SJCRH30 (cell line): ENCODE measurements at places on chromosomes 5 and 9.

DNA sequence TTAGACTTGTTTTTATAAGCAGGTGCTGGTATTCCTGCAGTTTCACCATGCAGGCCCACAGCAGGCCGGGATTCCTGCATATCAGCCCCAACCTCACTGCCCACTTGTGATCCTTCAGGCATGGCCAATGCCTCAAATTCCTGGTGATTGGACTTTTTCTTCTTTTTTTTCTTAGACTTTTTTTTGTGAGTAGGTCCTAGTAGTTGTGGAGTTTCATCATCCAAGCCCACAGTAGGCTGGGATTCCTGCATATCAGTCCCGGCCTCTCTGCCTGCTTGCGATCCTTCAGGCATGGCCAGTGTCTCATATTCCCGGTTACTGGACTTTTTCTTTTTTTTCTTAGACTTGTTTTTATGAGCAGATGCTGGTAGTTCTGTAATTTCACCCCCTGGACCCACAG is 4.8 kb downstream of the TTF1 start:
- no peak for DNase-seq

GRCh38 chr5:88060194-88060593 is 208.5 kb downstream of the TMEM161B start:
- no peak for DNase-seq

GRCh38 chr5:173028811-173029327 is 27.3 kb upstream of the CREBRF start:
- DNase-seq: no peak

DNA sequence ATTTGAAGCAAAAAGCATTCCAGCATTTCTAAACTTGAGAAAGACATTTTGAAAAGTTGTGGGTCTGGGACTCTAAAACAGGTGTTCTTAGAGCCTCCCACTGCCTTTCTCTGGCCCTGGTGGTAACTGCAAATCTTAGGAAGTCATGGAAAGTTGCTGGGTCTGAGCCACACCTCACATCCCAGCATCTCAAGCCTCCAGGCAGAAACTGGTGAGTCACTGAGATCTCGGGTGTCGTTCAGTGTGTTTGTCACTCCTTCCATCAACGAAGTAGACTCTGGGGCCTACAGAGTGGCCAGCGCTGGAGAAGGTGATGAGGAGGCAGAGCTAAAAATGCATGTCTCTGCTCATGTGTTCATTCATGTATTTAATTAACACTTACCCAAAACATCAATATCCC is 59.6 kb upstream of the C5orf58 start:
- no peak for DNase-seq

- DNase-seq: no peak
These were observed 4.3 kb downstream of the CACFD1 start for GRCh38 chr9:133463864-133464615.

- no peak for DNase-seq
These were observed 24.2 kb downstream of the LRRTM2 start for GRCh38 chr5:138850865-138851435.

GRCh38 chr9:15482146-15482545 is 28.6 kb downstream of the PSIP1 start:
- peak; percentile 30 for DNase-seq

GRCh38 chr5:108797396-108797795 is 49.7 kb downstream of the FER start:
- no peak for DNase-seq

DNA sequence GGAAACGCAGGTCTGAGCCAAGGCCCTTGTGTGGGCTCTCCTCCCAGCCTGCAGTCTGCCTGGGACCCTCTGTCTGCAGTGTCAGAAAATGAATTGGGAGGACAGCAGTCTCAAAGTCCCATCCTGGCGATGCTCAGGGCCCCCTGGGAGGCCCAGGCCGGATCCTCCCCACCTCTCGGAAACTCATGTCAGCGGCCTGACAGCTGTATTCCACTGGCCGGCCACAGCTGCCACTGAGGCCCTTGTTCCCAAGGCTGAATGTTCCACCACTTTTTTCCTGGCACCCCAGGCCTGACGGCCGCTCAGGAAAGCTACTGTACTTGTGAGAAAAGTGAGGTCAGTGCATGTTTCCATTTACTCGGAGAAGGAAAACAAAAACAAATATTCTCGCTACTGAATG is 180.0 kb downstream of the FGF18 start:
- DNase-seq: peak; percentile 60

GRCh38 chr5:147961208-147961749 is 54.9 kb upstream of the C5orf46 start:
- DNase-seq: no peak

- DNase-seq: no peak
These were observed 251.7 kb downstream of the PAPPA start for GRCh38 chr9:116405321-116405720.

GRCh38 chr5:158785397-158785796 is 314.3 kb downstream of the EBF1 start:
- DNase-seq: no peak

DNA sequence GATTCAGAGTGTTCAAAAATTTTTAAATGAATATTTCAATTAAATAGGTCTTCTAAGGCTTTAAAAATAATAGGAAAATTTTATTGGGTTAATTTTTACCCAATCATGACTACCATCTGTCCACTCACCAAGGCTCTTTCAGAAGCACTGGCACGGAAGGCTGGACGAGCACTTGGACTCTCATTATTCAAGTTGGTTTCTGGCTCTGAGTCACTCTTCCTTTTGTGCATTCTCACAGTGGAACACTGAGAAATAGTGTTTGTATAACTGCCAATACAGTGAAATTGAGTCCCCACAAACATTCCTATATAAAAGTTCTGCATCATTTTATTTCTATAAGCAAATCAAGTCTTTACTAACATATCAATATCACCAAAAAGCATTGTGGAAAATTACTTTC is 1149.0 kb downstream of the EFNA5 start:
- no peak for DNase-seq

- no peak for DNase-seq
These were observed 67.2 kb upstream of the CCDC152 start for GRCh38 chr5:42689391-42689790.
